Midbrain (tissue), 1 donor: ENCODE measurements at places on chromosomes 1 and 21.

DNA sequence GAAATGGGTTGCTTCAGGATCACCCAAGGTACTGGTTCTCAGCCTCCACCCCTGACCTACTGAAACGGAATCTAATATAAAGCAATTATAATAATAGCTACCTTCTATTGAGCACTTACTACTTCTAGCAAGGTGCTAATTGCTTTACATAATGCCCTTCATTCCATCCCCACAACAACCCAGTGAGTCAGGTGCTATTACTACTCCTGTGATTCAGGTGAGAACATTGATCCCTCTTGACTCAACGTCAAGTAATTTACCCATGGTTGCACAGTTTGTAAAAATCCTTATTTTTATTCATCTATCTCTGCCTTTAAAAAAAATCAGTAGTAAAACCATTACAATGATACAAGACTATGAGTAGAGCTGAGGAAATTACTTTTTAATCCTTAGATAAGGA lies 85.2 kb downstream of the UCHL5 start:
- DNase-seq = no peak

GRCh38 chr1:61115436-61115835 lies 33.1 kb downstream of the NFIA start:
- DNase-seq = no peak

GRCh38 chr1:243273945-243274344 lies 18.1 kb downstream of the SDCCAG8 start:
- DNase-seq = no peak

GRCh38 chr1:101316256-101316655 lies 79.4 kb downstream of the S1PR1 start:
- DNase-seq = no peak

DNA sequence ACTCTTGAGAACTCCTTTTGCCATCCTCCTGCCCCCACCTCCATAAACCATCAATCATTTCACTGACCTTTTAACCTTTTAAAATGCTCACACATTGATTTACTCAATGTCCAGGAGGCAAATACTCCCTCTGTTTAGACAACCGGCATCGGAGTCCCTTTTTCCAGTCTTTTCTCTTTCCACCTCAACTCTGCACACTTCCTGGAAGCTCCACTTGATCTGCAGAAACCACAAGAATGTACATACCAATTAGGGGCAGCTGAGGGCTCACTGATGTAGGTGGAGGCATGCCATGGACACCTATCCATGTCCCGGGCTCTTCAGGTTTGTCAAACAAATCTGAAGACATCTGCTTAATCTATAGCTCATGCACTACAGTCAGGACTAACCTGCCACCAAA lies 5.3 kb upstream of the AMIGO1 start:
- no peak for DNase-seq

- no peak for DNase-seq
Observed at GRCh38 chr1:211415700-211416099, 76.3 kb downstream of the RD3 start.
